ENCODE measurements at places on chromosomes 7 and 10.

DNA sequence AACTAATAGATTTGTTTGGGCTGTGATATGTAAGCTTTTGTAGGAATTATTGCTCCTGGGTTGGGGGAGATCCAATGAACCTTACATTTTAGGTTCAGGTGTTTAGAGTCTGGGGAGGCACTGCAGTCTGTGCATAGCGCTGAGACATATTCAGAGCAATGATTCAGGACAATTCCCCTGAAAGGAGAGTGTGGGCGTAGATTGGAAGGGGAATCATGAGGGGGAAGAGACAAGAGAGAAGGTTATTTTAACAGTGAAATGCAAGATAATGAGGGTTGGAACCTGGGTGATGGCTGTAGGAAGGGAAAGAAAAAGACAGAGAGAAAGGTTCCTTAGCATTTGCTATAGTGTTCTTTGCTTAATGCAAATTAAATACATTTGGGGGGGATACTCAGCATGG lies 1013.4 kb downstream of the REEP3 start:
- DNase-seq = no peak

GRCh38 chr10:28250358-28250757 lies 52.5 kb downstream of the MPP7 start:
- no peak for DNase-seq

DNA sequence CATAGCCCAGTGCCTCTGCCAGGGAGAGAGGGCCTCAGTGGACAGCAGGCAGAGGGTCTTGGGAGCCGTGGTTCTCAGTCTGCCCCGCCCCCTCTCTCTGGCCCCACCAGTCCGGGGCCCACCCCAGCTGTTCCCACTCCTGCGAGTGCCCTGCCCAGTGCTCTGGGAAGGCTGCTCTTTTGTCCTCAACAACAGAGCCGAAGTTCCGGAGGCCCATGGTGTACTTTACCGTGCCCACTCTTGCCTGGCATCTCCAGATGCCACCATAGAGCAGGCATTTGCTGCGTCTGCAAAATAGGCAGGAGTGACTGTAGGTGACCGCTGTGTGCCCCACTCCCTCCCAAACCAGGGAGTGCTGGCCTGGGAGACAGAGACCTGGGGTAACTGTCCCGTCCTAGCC lies 29.3 kb upstream of the PCBD1 start:
- DNase-seq = no peak

DNA sequence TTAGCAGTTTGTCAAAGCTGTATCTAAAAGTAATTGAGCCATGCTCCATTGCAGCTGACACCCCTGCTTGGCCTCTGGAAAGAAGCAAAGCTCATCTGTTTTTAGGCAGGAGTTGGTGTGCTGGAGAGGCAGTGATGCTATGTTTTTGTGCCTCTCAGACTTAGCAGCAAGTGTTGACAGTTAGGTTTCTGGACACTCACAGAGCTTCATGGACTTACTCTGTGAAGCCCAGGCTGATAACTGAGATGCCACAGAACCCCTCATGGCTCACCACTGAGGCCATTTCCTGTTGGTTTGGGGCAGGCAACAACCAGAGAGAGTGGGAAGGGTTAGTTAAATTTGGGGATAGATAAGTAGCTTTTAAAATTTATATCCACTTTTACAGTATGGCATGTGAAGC lies 59.8 kb downstream of the BTAF1 start:
- DNase-seq = no peak

GRCh38 chr10:102132193-102132562 lies 662 bp upstream of the PPRC1 start:
- no peak for DNase-seq

DNA sequence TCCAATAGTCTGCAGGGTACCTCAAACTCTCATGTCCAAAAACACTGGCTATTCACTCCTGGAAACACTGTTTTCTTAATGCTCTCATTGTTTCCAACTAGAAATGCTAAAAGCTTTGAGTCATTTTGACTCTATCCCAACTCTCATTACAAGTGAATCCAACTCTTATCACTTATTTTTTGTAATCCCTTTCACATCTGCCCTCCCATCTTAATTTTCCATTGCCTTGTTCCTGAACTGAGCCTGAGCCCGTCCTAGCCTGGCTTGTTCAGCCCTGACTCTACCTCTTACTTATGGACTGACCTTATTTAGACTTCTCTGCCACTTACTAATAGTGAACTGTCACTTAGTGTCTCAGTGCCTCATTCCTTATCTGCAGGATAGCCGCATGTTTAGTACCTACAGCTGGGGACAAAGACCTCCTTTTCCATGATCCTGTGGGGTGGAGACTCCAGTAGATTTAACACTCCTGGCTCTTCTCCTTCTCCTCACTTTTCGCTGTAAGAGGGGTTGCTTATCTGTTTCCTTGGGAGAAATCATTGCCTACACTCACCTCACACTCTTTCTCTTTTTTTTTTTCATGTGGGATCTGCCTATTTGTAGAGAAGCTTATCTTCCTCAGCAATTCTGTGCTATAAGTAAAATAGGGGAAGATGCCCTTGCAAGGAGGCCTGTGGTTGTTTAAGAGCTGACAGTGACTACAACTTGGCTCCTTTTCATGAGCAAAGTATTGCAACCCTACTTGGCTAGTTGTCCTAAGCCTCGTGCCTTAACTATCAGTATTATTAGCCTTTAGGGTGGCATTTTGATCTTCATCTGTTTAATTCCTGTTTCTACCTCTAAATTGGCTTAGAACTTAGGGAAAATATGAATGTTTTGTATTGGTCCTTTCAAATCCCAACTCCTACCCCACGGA lies 56.4 kb downstream of the SLC16A12 start:
- no peak for DNase-seq

DNA sequence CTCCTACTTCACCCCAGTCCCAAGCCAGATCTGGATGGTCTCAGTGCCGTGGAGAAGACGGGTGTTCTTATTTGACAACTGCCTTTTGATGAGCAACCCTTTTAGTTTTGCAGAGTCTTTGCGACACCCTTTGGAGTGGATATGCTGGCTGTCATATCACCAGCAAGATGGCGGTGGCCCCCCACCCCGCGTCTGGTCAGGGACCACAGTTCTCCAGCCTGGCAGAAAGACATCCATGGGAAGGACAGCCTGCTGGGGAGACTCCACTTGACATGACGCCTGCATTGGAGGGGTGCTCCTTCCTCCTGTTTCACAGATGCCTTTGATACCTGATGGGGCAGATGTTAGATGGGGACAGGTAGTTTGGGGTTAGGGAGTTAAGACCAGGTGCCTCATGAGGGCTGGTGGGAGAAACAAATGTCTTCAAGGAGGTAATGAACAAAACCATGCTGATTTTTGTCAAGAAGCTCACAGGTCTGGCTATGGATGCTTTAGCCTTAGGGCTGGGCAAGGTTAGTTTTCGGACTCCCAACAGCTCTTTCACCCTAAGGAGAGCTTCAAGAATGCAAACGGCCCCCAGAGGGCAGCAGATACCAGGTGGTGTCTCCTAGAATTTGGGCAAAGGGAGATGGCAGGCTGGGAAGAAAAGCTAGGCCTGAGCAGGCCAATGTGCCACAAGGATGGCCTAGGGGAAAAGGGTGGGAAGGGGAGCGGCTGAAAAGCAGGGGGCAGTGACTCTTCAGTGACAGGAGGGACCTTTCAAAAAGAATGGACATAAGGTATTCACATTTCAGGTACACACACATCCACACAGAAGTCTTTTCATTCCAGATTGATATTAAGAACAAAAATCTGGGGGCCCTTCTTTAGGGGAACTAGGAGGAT lies 95.2 kb downstream of the CLEC2L start:
- no peak for DNase-seq

DNA sequence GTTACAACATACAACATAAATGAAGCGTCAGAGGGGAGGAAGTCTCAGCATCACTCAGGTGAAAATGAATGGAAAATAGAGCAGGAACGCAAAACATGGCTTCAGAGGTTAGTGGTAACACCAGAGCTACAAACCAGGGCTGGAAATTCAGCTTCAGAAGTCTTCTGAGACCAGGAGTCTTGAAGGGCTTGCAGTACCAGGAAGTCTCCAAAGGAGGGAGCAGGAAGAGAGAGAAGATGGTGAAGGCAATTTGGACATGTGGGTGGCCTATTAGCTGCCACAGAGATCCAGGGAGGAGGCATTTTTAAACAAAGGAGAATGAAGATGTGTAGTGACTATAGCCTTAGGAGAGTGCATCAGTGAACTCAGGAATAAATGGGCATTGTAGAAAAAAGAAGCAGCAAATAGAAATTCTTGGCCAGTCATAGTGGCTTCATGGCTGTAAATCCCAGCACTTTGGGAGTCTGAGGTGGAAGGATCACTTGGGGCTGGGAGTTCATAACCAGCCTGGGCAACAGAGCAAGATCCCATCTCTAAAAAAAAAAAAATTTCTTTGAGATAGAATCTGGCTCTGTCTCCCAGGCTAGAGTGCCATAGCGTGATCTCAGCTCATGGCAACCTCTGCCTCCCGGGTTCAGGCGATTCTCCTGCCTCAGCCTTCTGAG lies 9.3 kb upstream of the TET1 start:
- DNase-seq = peak; percentile 41

DNA sequence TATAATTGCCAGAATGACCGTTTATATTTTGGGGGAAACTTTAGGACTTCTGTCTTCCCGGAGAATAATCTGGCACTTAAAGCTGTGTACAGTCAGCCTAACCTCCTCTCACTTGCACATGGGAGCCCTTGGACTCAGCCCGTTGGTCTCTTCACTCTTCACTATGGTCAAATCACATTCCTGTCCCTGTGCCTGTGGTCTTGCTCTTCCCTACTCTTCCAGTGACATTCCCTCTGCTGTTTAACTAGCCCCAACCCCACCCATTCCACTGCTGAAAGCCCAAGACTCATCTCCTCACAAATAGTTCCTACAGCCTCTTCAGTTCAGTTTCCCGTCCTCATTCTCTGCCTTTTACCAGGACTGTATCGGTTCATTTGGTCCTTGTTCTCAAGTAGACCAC lies 135.0 kb downstream of the DYNC1I1 start:
- peak; percentile 50 for DNase-seq

GRCh38 chr7:67654642-67655041 lies 658.0 kb downstream of the TYW1 start:
- no peak for DNase-seq

Data from NCI-H187 treated with DMSO at 0.1 percent for 48 hours (cell line).